ENCODE measurements at places on chromosomes 6 and 20.

DNA sequence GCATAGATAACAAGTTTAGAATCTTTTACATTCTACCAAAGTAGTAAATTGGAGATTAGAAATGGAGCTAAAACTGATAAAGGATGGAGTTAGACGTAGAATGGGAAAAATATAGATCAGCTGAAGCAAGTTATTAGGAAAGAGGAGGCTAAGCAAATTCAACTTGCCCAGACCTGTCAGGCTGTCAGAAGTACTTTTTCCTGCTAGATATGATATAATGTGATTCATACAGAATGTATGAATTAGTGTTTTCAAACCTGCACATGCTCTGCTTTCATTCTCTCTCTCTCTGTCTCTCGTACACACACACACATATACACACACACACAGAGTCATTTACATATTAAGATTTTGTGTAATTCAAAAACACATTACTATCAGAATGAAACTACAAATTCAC lies 133.2 kb upstream of the HDGFL1 start:
- DNase-seq = no peak

- DNase-seq = no peak
Measured at GRCh38 chr6:68196645-68197044, 438.4 kb upstream of the ADGRB3 start.

DNA sequence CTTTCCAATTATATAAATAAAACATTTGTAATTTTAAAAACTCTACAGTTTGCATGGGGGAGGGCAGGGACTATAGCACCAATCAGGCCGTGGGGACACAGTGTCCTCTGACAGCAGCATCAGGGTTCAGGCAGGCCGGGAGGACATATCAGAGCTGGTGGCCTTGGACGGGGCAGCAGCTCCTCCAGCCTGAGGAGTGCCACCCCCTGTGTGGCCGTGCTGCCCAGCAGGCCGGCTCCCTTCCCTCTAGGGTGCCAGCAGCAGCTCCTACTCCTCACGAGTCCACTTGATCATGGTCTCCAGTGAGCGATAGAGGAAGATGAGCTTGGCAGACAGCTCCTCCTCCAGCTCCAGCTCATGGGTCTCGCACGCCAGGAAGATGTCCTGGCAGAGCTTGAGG lies 144.0 kb upstream of the PHACTR3 start:
- no peak for DNase-seq

DNA sequence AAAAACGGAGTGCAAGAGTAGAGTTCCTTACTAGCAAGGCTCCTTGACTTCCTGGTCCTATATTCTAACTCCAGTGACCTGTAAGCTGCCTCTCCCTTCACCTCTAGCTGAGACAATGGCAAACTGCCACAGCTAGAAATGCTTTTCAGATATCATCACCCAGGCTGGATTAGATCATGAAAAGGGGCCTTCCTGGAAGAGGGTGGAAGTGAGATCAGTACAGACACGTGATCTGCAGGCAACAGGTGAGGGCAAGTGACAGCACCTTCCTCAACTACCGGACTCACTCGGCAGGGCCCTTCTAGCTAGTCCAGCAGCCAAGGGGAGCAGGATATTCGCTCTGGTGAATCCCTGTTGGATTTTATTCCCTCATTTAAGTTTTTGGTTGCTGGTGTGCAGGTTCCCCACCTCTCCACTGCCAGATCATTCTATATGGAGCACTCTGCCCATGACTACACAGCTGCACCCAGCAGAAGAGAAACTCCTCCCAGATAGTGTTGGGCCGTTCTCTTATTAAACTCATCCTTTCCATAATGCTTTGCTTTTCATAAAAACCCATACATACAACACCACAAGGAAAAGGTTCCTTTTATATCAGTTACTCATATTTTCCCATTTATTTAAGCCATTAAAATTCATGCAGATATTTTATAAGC lies 26.4 kb upstream of the FAM83C start:
- no peak for DNase-seq

DNA sequence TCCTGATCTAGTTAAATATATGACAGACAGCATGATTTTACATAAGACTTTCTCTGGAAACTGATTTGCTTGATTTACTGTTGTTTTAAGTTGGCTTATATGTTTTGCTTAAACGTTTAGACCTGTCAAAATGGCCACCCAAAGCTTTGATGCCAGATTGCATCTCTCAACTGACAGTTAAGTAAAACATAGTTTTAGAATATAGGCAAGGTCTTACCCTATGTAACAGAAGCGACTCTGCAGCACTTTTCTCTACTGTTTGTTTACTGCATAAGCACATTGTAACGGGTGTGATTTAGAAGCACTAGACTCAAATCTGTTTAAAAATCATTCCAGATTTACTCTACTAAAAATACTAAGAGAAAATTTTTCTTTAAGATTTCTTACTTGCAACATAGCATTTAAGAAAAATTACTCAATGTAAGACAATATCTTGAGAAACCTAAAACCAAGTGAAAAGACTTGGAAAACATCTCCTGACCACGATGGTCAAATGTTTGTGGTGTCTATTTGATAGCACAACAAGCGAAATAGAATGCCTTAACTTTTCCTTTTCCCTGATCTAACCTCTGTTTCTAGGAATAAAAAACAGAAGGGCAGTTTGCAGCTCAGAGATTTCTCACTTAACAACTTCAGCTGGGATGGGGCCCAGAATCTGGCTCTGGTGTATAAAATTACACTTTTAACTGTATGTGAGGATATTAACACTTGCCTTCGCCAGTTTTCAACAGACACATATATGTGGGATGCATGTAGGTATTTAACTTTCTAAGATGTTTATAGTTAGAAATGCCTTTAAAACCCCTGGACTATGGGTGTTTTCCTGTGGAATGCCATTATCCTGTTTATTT lies 47.4 kb downstream of the AIG1 start:
- DNase-seq = no peak

- no peak for DNase-seq
Measured at GRCh38 chr6:37602801-37603200, 94.9 kb downstream of the MDGA1 start.

GRCh38 chr6:1963596-1963995 lies 281.8 kb downstream of the GMDS start:
- DNase-seq = no peak

DNA sequence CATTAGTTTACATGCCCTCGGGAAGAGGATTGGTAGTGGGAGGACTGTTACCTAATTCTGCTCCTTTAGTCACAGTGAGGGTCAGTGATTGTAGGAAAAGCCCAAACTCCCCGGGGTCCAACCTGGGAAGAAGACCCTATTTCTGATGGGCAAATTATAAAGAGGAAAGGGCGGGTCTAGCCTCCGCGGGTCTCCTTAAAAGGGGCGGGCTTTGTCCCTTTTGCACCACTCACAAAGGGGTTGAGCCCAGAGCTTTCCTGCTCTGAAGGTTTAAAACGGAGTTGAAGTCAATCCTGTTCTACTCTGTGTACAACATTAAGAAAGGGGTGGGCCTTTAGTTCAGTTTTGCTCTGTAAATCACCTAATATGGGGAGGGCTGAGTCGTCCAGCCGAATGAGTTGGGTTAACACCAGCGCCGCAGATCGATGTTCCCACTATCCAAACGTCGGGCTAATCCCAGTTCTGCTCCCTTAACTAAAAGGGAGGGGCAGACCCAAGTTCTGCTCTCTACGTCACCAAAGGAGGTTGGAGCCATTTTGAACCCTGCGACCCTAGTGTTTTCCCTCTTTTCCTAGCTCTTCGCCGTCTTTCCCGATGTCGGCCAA lies 920 bp upstream of the RNF5 start:
- DNase-seq = no peak

GRCh38 chr6:5506149-5506548 lies 244.8 kb downstream of the FARS2 start:
- DNase-seq = no peak

DNA sequence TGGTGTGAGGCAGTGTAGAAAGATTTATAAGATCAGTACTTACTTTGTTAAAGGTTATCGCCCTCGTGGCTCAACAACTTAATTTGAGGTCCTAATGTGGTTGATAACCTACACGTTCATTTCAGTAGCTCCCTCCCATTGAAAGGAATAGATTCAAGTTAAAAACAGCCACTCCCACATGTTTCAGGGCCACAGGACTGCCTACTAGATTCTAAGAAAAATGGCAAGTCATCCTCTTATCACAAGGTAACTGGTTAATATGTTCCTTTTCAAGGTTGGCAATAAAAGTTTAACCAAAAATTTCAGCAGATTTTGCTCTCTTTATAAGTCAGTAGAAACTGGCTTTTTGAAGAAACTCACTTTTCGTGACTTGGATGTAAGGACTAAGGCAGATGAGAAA lies 17.1 kb downstream of the GSTA2 start:
- DNase-seq = no peak

DNA sequence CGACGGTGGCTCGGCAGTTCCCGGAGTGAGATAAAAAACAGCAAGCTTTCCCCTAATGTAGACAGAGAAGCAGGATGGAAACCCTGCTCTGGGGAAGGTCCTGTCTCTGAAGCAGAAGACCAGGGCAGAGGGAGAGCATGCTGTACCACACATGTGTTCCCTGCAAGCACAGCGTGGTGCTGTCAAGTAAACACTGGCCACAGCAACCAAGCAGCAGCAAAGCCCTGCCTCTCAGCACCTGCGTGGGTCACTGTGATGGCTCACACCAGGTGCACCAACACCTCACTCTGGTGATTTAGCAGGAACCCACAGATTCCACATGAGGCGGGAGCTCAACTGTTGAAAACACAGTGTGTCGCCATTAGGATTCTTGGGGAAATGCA lies 65.2 kb upstream of the TXNDC5 start:
- no peak for DNase-seq

DNA sequence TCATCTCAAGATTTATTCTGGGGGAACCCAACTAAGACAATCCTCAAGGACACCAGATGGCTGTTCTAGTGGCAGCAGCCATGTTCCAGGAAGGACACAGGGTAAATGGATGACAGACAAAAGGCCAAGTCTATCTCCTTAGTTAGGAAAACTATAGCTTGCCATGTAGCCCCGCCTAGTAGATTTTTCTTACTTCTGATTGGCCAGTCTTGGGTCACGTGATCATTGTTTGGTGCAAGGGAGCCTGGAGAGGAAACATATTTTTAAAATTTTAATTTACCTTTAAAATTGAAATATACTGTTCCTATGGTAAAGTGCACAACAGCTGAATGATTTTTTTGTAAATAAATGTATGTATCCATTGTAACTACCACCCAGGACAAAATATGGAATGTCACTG lies 4.4 kb upstream of the KCNS1 start:
- DNase-seq = no peak

- DNase-seq = no peak
Measured at GRCh38 chr20:16710781-16711180, 19.0 kb upstream of the SNRPB2 start.

DNA sequence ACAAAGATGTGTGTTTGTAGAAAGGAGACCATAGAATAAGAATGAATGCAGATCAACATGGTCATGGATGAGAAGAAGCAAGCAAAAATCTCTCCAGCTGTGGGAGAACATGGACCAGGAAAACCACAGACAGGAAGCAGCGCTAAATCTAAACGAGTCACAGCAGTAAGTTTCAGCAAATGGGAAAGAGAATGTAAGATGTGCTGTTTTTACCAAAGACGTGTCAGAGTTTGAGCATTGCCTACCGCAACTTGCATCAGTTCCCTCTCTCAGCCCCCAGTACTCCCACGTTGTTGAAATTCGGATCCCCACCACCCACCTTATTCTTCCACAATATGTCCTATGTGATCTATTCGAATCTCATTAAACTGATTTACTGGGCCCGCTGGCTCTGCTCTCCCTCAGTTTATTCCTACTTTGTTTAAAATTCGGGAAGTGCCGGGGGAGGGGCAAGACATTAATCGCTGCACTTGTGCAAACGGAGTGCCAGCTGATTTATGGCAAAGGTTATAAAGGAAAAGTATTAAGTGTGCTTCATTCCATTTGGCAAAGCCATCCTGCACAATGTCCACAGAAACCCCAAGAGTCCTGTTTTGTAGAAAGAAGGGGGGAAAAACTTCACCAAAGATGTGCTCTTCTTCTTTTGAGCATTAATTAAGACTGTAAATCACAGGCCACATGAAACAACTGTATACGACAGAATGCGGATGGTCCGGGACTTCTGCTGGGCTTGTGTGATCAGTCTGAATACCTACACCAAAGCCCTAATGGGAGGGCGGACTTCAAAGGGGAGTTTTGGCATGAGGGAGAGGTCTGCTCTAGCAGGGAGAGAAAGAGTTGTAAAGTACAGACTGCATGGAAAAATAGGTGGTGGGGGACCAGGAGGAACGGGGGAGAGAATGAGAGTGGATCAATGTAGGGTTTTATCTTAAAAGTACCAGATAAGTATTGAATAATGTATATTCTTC lies 59.1 kb upstream of the PRDM1 start:
- DNase-seq = no peak

DNA sequence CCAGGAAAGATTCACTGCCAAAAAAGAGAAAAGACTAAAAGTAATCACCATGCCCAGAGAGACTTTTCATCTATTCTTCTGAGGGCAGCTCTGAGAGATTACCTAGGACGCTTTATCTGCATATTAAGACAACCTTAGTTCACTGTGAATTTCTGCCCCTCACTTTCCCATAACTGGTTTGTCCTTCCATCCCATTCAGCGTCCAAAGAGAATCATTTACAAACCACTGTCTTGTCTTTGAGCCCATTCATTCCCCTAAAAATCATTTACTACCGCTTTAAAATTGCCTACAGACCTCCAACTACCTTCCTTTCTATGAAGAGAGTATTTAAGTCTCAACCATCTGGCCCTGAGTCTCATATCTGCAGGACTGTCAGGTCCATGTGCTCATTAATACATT lies 149.0 kb downstream of the PDSS2 start:
- no peak for DNase-seq

GRCh38 chr6:35415065-35415891 lies 36.9 kb upstream of the FANCE start:
- DNase-seq = no peak

DNA sequence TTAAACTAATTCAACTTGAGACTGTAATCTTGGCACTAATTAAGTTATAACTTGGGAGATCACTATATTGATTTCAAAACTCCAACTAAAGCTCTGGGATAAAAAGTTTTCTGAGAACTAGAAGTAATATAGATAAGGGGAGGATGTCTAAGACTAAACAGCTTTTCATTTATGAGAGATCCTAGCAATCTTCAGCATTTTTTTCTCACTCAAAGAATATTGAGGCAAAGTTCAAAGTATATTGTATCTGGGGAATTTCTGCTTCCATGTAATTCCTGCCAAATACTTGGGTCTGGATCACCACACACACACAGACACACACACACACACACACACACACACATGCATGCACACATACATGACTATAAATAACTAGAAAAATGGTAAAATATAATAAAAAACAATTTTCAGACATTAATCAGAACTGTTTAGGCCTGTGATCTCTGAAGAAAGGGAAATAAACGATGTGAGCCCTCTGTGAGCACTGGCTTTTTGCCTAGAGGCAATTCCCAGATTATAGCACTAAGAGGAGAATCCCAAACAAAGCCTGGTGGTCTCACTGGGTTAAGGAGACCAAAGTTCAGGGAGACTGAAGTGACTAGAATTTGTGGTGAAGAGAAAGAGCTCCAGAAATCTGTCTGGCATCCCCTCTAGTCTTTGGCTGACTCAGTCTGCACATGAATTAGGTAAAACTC lies 92.8 kb downstream of the ADAT2 start:
- no peak for DNase-seq

- DNase-seq = no peak
Measured at GRCh38 chr6:22681761-22682160, 112.4 kb downstream of the HDGFL1 start.

GRCh38 chr6:169155481-169155880 lies 98.2 kb downstream of the THBS2 start:
- DNase-seq = no peak

- no peak for DNase-seq
Measured at GRCh38 chr6:25009393-25009710, 73.6 kb upstream of the RIPOR2 start.
